CD4-positive, alpha-beta memory T cell (primary cell): ENCODE measurements at places on chromosomes 12 and 14.

GRCh38 chr12:101027200-101027599 is 182.8 kb downstream of the SLC5A8 start:
- H3K36me3 ChIP-seq, result no peaks in the 10 kb centered on the region
- no peak overlapping the region for H3K4me3 ChIP-seq
- H3K27me3 ChIP-seq, result no peaks in the 10 kb centered on the region
- H3K27ac ChIP-seq, result no peak overlapping the region
- no peak for DNase-seq
- H3K4me1 ChIP-seq, result no peaks in the 10 kb centered on the region

GRCh38 chr12:108040947-108041346 is 88.1 kb upstream of the WSCD2 start:
- DNase-seq, result no peak
- H3K4me3 ChIP-seq, result no peak overlapping the region
- H3K4me1 ChIP-seq, result no peaks in the 10 kb centered on the region
- H3K36me3 ChIP-seq, result no peaks in the 10 kb centered on the region
- H3K27ac ChIP-seq, result no peak overlapping the region

DNA sequence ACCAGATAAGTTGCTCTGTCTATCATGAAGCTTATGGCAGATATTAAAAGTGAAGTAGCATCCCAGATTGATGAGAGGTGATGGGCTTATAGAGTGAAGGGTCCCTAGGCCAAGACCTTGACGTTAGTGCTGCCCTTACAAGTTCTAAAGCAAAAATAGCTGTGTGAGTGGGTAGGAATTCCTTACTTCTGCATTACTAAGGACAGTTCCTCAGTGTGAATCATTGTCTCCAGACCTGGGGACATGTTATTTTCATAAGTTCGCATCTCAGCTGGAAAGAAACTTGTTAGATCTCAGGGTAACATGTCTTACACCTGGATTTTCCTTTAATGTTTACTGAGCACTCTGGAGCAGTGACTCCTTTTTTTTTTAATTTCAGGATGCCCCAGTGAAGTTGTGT is 28.7 kb downstream of the MAPKAPK5 start:
- no peak overlapping the region for H3K4me3 ChIP-seq
- no peak overlapping the region for H3K27ac ChIP-seq
- DNase-seq, result no peak
- no peaks in the 10 kb centered on the region for H3K27me3 ChIP-seq
- H3K36me3 ChIP-seq, result peaks cover 41% of the 10 kb centered on the region

DNA sequence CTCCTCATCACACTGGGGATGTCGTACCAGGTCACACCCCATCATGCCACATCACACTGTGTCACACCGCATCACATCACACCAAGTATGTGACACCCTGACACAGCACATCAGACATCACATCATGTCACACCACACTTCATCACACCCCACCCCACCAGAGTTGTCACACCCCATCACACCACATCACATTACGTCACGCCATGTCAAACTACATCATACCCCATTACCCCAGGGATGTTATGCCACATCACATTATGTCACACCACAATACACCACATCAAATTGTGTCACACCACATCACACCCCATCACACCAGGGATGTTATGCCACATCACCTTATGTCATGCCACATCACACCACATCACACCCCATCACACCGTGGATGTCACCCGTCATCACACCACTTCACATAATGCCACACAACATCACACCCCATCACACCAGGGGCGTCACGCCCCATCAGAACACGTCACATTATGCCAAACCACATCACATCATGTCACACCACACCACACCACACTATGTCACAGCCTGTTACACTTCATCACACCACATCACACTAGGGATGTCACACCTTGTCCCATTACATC is 133.6 kb downstream of the TMEM121 start:
- no peak overlapping the region for H3K4me3 ChIP-seq
- no peak overlapping the region for H3K27ac ChIP-seq
- H3K36me3 ChIP-seq, result no peaks in the 10 kb centered on the region
- no peak for DNase-seq

DNA sequence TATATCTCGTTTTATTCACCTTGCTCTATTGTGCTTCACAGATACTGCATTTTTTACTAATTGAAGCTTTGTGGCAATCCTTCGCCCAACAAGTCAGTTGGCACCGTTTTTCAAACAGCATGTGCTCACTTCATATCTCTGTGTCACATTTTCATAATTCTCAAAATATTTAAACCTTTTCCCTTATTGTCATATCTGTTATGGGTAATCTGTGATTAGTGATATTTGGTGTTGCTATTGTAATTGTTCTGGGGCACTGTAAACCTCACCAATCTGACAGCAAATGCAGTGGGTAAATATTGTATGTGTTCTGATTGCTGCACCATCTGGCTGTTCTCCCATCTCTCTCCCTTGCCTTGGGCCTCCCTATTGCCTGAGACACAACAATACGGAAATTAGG is 191.3 kb downstream of the BTG1 start:
- DNase-seq, result no peak
- H3K4me3 ChIP-seq, result no peak overlapping the region
- H3K36me3 ChIP-seq, result no peaks in the 10 kb centered on the region
- no peak overlapping the region for H3K27ac ChIP-seq
- H3K27me3 ChIP-seq, result no peaks in the 10 kb centered on the region

- peaks cover 32% of the 10 kb centered on the region for H3K4me1 ChIP-seq
- H3K4me3 ChIP-seq, result no peak overlapping the region
- H3K36me3 ChIP-seq, result no peaks in the 10 kb centered on the region
- H3K27ac ChIP-seq, result no peak overlapping the region
Measured at GRCh38 chr12:53752621-53753020, 842 bp upstream of the CISTR start.

DNA sequence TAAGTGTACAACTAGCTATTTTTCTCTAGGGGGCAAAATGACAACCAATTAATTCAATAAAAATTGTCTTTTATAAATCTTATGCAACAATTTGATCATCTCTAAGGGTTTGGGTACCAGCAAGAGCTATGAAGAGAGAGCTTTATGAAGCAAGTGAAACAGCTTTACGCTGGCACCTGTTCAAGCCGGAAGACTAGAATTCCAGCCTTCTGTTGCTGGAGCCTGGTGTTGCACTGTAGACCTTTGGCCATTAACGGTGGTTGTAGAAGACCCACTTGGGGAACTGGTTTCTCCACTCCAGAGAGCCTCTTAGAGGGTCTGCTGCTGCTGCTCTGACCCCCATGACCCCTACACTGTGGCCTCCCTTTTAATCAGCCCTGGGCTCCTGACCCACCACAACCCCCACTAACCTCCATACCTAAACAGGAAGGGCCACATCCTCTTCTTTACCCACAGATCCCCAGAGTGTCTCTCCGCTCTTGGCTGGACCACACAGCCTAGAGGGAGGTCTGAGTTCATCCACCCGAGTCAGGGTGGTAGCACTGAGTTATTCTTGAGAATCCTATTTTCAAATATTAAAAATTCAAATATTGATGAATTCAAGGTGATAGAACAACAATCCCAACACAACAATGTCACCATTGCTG is 54.6 kb upstream of the STON2 start:
- no peaks in the 10 kb centered on the region for H3K36me3 ChIP-seq
- H3K27me3 ChIP-seq, result no peaks in the 10 kb centered on the region
- H3K4me3 ChIP-seq, result no peak overlapping the region
- no peak for DNase-seq
- no peaks in the 10 kb centered on the region for H3K4me1 ChIP-seq
- no peak overlapping the region for H3K27ac ChIP-seq

DNA sequence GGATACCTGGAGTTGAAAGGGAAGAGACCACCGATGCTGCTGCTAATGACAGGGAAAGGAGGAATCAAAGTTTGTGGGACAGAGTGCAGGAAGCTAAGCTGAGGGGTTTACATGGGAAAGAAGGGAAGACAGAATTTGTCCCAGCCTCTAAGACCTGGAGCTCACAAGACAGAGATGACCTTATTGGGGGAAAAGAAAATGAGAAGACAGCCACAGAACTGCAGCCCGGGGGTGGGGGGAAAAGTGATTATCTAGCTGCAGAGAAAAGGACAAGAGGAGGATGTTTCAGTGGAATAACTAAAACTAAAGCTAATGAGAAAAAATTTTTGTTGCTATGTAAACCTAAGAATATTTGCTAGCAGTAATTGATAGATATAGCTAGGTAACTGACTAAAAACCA is 30.7 kb downstream of the NDUFA12 start:
- H3K4me3 ChIP-seq, result no peak overlapping the region
- H3K36me3 ChIP-seq, result peaks cover 15% of the 10 kb centered on the region
- H3K27ac ChIP-seq, result no peak overlapping the region
- DNase-seq, result no peak
- H3K27me3 ChIP-seq, result no peaks in the 10 kb centered on the region

GRCh38 chr12:82635263-82635662 is 51.4 kb upstream of the TMTC2 start:
- no peaks in the 10 kb centered on the region for H3K36me3 ChIP-seq
- H3K27me3 ChIP-seq, result no peaks in the 10 kb centered on the region
- no peaks in the 10 kb centered on the region for H3K4me1 ChIP-seq
- no peak overlapping the region for H3K4me3 ChIP-seq

- H3K36me3 ChIP-seq, result no peaks in the 10 kb centered on the region
- no peak overlapping the region for H3K4me3 ChIP-seq
- no peak overlapping the region for H3K27ac ChIP-seq
- H3K27me3 ChIP-seq, result no peaks in the 10 kb centered on the region
- peaks cover 13% of the 10 kb centered on the region for H3K4me1 ChIP-seq
- DNase-seq, result no peak
Measured at GRCh38 chr12:112353393-112353792, 28.8 kb downstream of the HECTD4 start.

DNA sequence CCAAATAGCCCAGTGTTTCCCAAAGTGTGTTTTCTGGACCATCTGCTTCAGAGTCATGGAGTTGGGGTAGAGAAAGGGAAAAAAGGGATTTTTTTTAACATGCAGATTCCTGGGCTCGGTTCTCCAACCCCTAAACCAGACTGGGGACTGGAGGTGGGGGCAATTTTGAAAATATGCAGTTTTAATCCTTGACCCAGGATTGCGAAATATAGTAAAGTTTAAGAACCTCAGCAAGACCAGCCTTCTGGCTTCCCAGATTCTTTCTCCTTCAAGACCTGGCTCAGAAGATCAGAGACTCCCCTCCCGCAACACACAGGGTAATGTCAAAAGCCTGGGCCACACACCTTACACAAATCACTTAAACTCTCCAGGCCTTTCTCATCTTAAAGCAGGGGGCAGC is 150.1 kb downstream of the PAH start:
- DNase-seq, result no peak
- H3K36me3 ChIP-seq, result no peaks in the 10 kb centered on the region

DNA sequence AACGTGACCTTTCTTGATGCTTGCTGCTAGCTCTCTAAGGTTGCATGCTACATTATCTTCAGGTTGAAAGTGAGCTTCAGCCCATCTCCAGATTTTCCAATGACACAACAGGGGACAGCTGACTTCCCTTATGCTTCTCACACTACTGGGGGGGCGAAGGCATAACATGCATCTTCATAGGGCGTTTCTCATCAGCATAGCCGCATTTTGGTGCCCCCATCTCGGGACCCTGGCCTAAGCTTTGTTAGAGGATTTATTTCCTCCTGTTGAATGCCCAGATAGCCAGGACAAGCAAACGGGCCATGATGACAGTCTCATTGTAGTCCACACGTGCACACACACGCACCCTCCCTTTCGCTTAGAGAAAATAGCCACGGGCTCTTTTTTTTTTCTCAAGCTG is 30.7 kb downstream of the SSPN start:
- no peaks in the 10 kb centered on the region for H3K36me3 ChIP-seq
- H3K27me3 ChIP-seq, result no peaks in the 10 kb centered on the region
- no peak overlapping the region for H3K4me3 ChIP-seq
- no peak for DNase-seq
- H3K4me1 ChIP-seq, result no peaks in the 10 kb centered on the region

GRCh38 chr12:98895086-98895651 is 250.1 kb downstream of the APAF1 start:
- H3K27ac ChIP-seq, result no peak overlapping the region
- no peak overlapping the region for H3K4me3 ChIP-seq
- H3K36me3 ChIP-seq, result no peaks in the 10 kb centered on the region
- H3K27me3 ChIP-seq, result peaks cover 20% of the 10 kb centered on the region
- H3K4me1 ChIP-seq, result no peaks in the 10 kb centered on the region
- no peak for DNase-seq

GRCh38 chr14:100432652-100433427 is 109.7 kb downstream of the SLC25A47 start:
- no peaks in the 10 kb centered on the region for H3K27me3 ChIP-seq
- H3K27ac ChIP-seq, result no peak overlapping the region
- H3K4me3 ChIP-seq, result no peak overlapping the region
- H3K4me1 ChIP-seq, result peaks cover 3% of the 10 kb centered on the region

DNA sequence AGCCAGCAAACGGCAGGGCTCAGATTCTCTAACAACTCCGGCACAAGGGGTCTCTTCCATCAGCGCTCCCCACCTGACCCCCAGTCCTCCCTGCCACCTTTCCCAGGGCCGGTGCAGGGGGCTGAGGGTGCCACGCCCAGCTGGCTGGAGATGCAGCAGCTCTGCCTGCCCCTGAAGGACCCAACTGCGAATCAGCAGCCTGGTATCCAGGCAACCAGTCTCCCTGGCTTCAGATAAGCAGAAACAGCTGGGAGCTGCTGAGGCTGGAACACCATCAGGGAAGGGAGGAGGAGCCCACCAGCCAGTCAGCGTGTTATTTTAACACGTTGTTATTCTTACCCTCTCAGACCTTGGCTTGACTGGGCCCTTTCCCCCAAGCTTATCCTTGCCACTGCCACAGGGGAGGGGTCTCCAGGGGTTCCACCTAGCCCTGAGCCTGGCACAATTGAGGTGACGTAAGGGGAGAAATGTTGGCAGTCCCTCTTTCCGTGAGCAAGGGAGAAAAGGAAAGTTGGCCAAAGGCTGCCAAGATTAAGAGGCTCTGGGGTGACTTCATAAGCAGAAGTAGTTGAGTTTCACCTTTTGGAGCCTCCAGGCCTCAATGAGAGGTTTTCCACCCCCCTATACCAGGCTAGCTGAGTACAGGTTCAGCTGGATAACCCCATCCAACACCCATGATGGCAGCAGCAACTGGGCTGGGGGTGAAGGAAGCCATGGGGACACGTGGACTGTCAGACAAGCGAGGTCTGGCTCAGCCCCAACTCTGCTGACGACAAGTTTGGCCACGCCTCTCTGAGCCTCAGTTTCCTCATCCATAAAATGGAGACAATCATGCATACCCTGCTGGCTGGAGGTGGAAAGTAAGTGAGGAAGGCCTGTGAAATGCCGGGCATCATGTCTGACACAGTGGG is 91.1 kb downstream of the IRF2BPL start:
- no peak for DNase-seq
- H3K27ac ChIP-seq, result no peak overlapping the region
- H3K4me3 ChIP-seq, result no peak overlapping the region
- H3K4me1 ChIP-seq, result peaks cover 4% of the 10 kb centered on the region

- peaks cover 9% of the 10 kb centered on the region for H3K4me1 ChIP-seq
- no peak for DNase-seq
- H3K27ac ChIP-seq, result no peak overlapping the region
- no peaks in the 10 kb centered on the region for H3K27me3 ChIP-seq
Measured at GRCh38 chr14:70782361-70782760, 27.0 kb downstream of the MAP3K9 start.
